ENCODE measurements at places on chromosomes 13 and 19. TPM values are rescaled to one million over a fixed set of nuclear protein-coding genes. Genes with fewer than 3 reads are reported as not detected.

- H3K27me3 ChIP-seq: no peaks in the 10 kb centered on the region
- H3K4me3 ChIP-seq: no peak overlapping the region
- no peak overlapping the region for H3K27ac ChIP-seq
- no peaks in the 10 kb centered on the region for H3K36me3 ChIP-seq
- peak; percentile 23 for DNase-seq
- H3K4me1 ChIP-seq: no peaks in the 10 kb centered on the region
These were observed 104.7 kb upstream of the FREM2 start for GRCh38 chr13:38582133-38582532.

DNA sequence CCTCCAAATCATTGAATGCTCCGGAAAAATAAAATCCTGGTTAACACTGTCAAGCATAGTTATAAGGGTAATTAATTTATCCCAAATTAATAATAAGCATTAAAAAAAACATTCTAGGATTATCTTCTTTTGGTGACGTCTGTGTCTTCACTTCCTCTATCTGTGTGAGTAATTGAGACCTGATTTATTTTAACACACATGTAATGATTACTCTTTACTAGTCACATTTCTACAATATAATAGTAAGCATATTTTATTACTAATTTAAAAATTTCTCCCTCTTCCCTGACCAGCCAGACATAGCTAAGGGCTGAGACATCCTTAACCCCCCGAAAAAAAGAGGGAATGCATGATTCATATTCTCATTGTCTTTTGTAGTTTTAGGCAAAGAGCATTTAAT is 2.3 kb downstream of the FNDC3A start:
- peaks cover 35% of the 10 kb centered on the region for H3K4me1 ChIP-seq
- H3K4me3 ChIP-seq: peak overlapping the region; percentile 81

- no peaks in the 10 kb centered on the region for H3K36me3 ChIP-seq
- H3K4me1 ChIP-seq: no peaks in the 10 kb centered on the region
- no peak overlapping the region for H3K27ac ChIP-seq
- H3K4me3 ChIP-seq: no peak overlapping the region
- no peak for DNase-seq
- H3K27me3 ChIP-seq: no peaks in the 10 kb centered on the region
These were observed 1.3 kb downstream of the TNFSF14 start for GRCh38 chr19:6668691-6669090.

The PROZ gene
- not detected for total RNA-seq

DNA sequence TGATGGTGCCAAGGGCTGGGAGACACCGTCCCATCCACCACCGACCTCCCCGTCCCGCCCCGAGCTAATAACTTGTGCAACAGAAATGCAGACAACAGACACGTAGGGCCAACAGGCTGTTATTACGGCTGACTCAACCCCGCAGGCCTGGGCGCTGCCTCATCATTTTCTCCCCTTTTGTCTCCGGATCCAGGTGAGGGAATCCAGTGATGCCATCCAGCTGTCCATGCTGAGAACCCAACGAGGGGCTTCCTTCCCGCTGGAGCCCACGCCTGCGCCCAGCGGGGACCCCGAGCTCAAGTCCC is 6.4 kb upstream of the DIRAS1 start:
- DNase-seq: no peak
- H3K27me3 ChIP-seq: peaks cover 5% of the 10 kb centered on the region
- H3K36me3 ChIP-seq: no peaks in the 10 kb centered on the region
- no peak overlapping the region for H3K27ac ChIP-seq

- DNase-seq: no peak
- H3K27ac ChIP-seq: no peak overlapping the region
- H3K36me3 ChIP-seq: no peaks in the 10 kb centered on the region
- no peaks in the 10 kb centered on the region for H3K4me1 ChIP-seq
These were observed 35.3 kb downstream of the CEBPA start for GRCh38 chr19:33266974-33267484.

- no peaks in the 10 kb centered on the region for H3K4me1 ChIP-seq
- no peak overlapping the region for H3K27ac ChIP-seq
- no peak for DNase-seq
These were observed 29.9 kb upstream of the FAM124A start for GRCh38 chr13:51192348-51192747.

The ZNF708 gene
- total RNA-seq: 10.8 TPM

- no peaks in the 10 kb centered on the region for H3K27me3 ChIP-seq
- no peaks in the 10 kb centered on the region for H3K4me1 ChIP-seq
- no peak overlapping the region for H3K4me3 ChIP-seq
- H3K27ac ChIP-seq: no peak overlapping the region
- no peaks in the 10 kb centered on the region for H3K36me3 ChIP-seq
These were observed 61.9 kb downstream of the LHFPL6 start for GRCh38 chr13:39540929-39541605.

The KL gene
- 0.78 TPM for total RNA-seq

GRCh38 chr19:15025217-15025616 is 24.1 kb upstream of the CASP14 start:
- H3K27ac ChIP-seq: no peak overlapping the region
- H3K4me3 ChIP-seq: no peak overlapping the region
- DNase-seq: no peak
- no peaks in the 10 kb centered on the region for H3K36me3 ChIP-seq
- no peaks in the 10 kb centered on the region for H3K4me1 ChIP-seq

The FGF22 gene
- not detected for total RNA-seq

All from adrenal gland (tissue), 19 donors.